GM12878 (cell line): ENCODE measurements at places on chromosomes 3 and 15. TPM values are rescaled to one million over a fixed set of nuclear protein-coding genes. Genes with fewer than 3 reads are reported as not detected.

The SEMA3G gene
- not detected in 2 replicates for polyA plus RNA-seq

The SPINT1 gene
- 10.3 and 12.1 TPM in 2 replicates for polyA plus RNA-seq

The ZNF197 gene
- polyA plus RNA-seq: 7.7 and 7.8 TPM in 2 replicates

GRCh38 chr15:89112341-89112971 is 24.2 kb downstream of the ABHD2 start:
- peak; percentile 38 for DNase-seq

DNA sequence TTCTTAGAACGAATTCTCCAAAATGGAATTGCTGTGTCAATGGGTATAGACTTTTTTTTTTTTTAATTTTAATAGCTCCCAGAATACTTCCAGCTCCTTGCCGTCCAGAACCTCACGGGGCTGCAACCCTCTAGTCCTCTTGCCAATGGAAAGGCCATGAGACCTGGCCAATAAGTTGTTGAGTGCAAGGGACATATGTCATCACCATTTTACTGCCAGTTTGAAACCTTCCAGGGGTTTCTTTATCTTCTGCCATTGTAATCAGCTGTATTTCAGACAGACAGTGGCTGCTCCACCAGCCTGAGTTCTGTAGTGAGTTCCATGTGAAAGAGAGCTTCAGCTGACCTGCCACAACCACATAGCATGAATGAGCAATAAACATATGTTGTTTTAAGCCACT is 95.0 kb upstream of the PTPRG start:
- no peak for DNase-seq

DNA sequence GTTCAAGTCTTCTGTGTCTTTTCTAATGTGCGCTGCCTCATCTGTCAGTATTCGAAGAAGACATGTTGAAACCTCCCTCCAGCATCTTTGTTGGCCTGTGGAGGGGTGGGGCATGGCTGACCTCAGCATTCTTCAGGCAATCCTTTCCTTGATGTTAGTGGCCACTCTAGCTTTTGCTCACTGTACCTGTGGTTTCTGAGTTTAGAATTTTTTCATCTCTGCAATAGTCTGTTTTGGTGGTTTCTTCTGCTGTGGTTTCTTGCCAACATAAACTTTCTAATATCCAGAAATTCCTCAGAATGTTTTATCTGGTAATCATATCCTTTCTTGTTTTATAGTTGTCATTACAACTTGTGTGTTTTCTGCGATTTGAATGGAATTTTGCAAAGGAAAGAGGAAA is 251.3 kb upstream of the NR2E3 start:
- DNase-seq: no peak

- no peak for DNase-seq
These were observed 7.0 kb downstream of the AEN start for GRCh38 chr15:88628018-88628654.

DNA sequence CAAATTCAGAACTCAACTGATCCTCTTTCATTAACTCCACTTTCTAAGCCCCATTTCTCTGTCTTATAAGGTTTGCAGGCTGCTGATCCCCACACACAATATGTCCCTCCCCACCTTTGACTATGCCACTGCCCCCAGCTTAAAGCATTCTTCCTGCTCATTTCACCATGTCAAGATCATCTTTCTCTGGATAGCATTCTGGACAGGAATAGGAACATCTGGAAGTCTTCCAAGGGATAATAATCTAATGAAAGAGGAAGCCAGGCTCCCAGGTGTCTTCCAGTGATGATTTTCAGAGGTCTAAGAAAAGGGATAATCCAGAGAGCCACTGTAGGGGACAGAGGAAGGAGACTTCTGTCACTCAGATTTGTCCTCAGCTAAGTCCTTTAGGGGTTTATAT is 54.6 kb upstream of the GALNT15 start:
- no peak for DNase-seq

DNA sequence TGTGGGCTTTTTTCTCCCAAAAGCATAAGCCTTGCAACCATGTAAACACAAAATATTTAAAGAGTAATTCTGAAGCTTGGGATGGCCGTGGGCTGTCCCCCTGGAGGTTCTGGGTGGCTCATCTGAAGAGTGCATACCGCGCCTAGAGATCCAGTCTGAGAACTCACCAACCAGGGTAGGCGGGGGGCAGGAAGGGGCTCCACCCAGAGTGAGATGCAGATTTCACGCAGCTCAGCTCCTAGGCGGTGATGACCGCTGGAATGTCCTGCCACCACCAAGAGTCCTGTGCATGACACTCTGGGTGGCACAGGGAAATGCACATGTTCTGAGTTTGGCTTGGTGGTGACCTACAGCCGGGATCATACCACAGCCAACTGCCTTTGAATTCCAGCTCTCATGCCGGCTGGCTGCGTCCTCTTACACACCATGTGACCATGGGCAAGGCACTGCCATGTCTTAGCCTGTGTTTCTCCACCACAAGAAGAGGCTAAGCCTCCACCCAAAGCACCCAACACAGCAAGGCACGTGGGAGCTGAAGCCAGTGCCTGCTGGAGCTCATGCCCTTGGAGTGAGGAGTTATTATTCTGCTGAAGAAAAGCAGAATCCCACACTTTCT is 125.1 kb upstream of the IQSEC1 start:
- DNase-seq: no peak

- no peak for DNase-seq
These were observed 57.2 kb downstream of the WWTR1 start for GRCh38 chr3:149600634-149601033.

- DNase-seq: no peak
These were observed 35.3 kb upstream of the PLSCR2 start for GRCh38 chr3:146504498-146505197.
